SJSA1 (cell line): ENCODE measurements at places on chromosomes 11 and 22. TPM values are rescaled to one million over a fixed set of nuclear protein-coding genes. Genes with fewer than 3 reads are reported as not detected.

- DNase-seq = peak; percentile 90
- no peak overlapping the region for H3K4me3 ChIP-seq
- H3K27ac ChIP-seq = peak overlapping the region; percentile 81
- H3K27me3 ChIP-seq = no peaks in the 10 kb centered on the region
- no peaks in the 10 kb centered on the region for H3K36me3 ChIP-seq
These were observed 21.0 kb upstream of the MS4A6E start for GRCh38 chr11:60305906-60306619.

DNA sequence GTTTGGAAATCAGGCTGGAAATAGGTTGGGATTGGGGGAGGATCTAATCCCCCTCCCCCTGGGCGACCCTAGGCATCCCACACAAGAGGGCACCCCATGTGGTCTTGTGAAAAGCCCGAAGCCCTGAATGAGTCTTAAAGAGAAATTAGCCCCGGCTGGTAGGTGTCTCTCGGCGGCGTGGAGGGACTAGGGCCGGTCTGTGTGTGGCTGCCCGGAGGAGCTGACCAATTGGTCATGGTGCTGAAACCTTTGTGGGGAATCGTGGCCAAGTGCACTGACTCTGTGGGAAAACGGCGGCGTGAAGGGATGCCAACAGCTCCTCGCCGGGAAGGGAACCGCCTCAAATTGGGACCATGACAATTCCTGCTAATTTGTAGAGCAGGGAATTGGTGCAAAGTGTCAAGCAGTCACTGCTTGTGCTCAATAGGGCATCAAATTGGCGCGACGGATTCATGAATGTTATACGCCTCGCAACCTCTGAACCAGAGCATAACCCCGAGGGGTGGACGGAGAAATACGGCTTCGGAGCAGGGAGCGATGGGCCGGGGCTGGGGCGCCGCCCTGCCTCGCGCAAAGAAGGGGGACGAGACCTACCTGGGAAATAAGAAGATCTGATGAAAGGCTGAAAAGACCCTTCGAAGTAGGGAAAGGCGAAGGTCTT lies 1.5 kb downstream of the DBX1 start:
- peaks cover 6% of the 10 kb centered on the region for H3K4me1 ChIP-seq
- H3K36me3 ChIP-seq = no peaks in the 10 kb centered on the region
- no peak overlapping the region for H3K4me3 ChIP-seq
- DNase-seq = peak; percentile 12

- no peaks in the 10 kb centered on the region for H3K36me3 ChIP-seq
- DNase-seq = no peak
- no peak overlapping the region for H3K27ac ChIP-seq
- peaks cover 15% of the 10 kb centered on the region for H3K4me1 ChIP-seq
- H3K27me3 ChIP-seq = no peaks in the 10 kb centered on the region; the same call in 1 of the 2 replicates
- H3K4me3 ChIP-seq = no peak overlapping the region
These were observed 76.2 kb upstream of the TTLL12 start for GRCh38 chr22:43262990-43263644.

GRCh38 chr11:122758339-122758738 lies 80.0 kb upstream of the CRTAM start:
- H3K27ac ChIP-seq = no peak overlapping the region
- no peaks in the 10 kb centered on the region for H3K36me3 ChIP-seq
- no peak overlapping the region for H3K4me3 ChIP-seq
- DNase-seq = no peak
- H3K27me3 ChIP-seq = no peaks in the 10 kb centered on the region

MUC2 gene
- total RNA-seq = not detected in 2 replicates

- H3K27ac ChIP-seq = peak overlapping the region; percentile 30
- DNase-seq = peak; percentile 95
- H3K27me3 ChIP-seq = peaks cover 22% of the 10 kb centered on the region
- peaks cover 44% of the 10 kb centered on the region for H3K4me1 ChIP-seq
- H3K36me3 ChIP-seq = peaks cover 54% of the 10 kb centered on the region
These were observed 2.6 kb upstream of the VWCE start for GRCh38 chr11:61297746-61298145.

- no peak overlapping the region for H3K27ac ChIP-seq
- peaks cover 15% of the 10 kb centered on the region for H3K4me1 ChIP-seq
- peaks cover 73% of the 10 kb centered on the region for H3K36me3 ChIP-seq
- DNase-seq = no peak
These were observed 27.2 kb upstream of the PARVB start for GRCh38 chr22:43996981-43997265.

GRCh38 chr22:19111140-19111539 lies 11.1 kb downstream of the DGCR2 start:
- H3K4me1 ChIP-seq = no peaks in the 10 kb centered on the region
- no peaks in the 10 kb centered on the region for H3K27me3 ChIP-seq

XKR3 gene
- not detected in 2 replicates for total RNA-seq

DNA sequence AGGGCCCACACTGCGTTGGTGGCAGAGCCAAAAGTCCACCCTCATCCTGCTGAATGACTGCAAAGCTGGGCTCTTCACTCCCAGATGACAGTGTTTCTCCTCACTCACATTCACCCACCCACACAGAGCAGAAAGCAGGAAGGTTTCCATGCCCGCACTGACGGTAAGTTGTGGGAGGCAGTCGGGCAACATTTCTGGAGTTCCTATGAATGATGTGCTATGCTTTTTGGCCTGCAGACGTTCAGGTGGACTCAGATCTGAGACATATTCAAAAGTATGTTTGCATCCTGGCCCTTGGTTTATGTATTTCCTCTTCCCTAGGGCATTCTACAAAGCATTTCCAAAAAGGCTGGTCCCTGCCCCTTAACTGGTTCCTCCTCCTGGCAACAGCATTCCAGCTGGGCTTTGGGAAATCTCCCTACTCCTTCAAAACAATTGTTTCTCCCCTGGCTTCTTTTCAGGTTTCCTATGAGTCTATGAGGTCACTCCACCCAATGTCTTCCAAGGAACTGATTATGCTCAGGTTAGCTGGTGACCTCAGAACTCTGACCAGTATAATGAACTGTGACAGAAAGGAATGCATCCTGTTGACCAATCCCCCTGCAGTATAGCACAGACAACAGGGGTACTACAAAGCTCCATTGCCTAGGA lies 36.4 kb downstream of the PACSIN2 start:
- no peak overlapping the region for H3K4me3 ChIP-seq
- DNase-seq = no peak
- peaks cover 5% of the 10 kb centered on the region for H3K36me3 ChIP-seq
- H3K27me3 ChIP-seq = no peaks in the 10 kb centered on the region
- H3K27ac ChIP-seq = no peak overlapping the region

DNA sequence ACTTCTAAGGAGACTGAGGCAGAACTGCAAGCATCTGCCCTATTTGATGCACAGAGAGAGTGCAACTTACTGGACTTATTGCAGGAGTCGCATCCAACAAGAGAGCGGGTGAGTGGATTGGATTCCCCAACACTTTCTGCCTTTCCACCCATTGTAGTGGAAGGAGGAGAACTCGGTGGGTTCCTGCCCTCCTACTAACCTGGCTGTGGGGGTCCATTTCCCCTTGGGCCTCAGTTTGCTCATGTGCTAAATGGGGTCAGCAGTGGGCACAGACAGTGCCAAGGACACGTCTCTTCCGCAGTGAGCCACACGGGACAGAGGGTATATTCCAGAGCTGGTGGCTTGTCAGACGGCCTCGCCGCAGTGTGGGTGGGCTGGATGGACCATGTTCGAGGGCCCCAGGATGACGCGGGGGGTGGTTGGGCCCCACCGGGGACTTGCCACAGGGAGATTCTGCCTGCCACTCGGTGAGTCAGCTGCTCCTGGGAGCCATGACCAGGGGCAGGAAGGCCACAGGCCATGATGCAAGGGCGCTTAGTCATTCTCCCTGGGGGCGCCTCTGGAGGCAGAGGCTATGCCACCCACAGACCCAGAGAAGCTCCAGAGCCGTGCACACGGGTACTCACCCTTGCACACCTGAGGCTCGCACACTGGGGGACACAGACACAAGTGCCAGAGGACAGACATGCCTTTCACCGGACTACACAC lies 8.2 kb downstream of the ALX4 start:
- H3K4me1 ChIP-seq = peaks cover 65% of the 10 kb centered on the region
- H3K27ac ChIP-seq = peak overlapping the region; percentile 79
- peak overlapping the region; percentile 21 for H3K4me3 ChIP-seq
- peak; percentile 100 for DNase-seq

GRCh38 chr11:112624431-112624830 lies 336.8 kb upstream of the NCAM1 start:
- no peak for DNase-seq
- no peak overlapping the region for H3K27ac ChIP-seq
- H3K36me3 ChIP-seq = no peaks in the 10 kb centered on the region
- no peak overlapping the region for H3K4me3 ChIP-seq
- H3K4me1 ChIP-seq = no peaks in the 10 kb centered on the region

DNA sequence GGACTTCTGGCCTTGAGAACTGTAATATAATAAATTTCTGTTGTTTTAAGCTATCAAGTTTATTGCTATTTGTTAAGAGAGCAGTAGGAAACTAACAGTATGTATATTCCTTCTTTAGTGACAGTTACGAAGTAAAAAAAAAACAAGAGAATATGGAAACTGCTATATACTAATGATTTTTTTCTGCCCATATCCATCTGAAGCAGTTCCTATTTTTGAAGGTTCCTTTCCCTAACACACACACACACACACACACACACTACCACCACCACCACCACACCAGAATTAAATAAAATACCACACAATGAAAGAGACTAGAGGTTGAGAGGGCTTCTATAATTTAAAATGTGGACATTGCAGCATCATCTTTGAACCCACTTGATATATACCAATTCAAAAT lies 44.4 kb upstream of the CARD18 start:
- H3K27ac ChIP-seq = no peak overlapping the region
- no peaks in the 10 kb centered on the region; the same call in 1 of the 2 replicates for H3K4me1 ChIP-seq
- no peak for DNase-seq
- no peaks in the 10 kb centered on the region for H3K36me3 ChIP-seq
- H3K27me3 ChIP-seq = no peaks in the 10 kb centered on the region

OR51B5 gene
- total RNA-seq = 0.39 TPM in 1 of 2 replicates, not detected in the other

GRCh38 chr22:41687901-41688364 lies 734 bp downstream of the SNU13 start:
- H3K27me3 ChIP-seq = no peaks in the 10 kb centered on the region
- peak overlapping the region; percentile 84 for H3K27ac ChIP-seq
- peaks cover 21% of the 10 kb centered on the region for H3K36me3 ChIP-seq

AIFM3 gene
- not detected in 2 replicates for total RNA-seq

DNA sequence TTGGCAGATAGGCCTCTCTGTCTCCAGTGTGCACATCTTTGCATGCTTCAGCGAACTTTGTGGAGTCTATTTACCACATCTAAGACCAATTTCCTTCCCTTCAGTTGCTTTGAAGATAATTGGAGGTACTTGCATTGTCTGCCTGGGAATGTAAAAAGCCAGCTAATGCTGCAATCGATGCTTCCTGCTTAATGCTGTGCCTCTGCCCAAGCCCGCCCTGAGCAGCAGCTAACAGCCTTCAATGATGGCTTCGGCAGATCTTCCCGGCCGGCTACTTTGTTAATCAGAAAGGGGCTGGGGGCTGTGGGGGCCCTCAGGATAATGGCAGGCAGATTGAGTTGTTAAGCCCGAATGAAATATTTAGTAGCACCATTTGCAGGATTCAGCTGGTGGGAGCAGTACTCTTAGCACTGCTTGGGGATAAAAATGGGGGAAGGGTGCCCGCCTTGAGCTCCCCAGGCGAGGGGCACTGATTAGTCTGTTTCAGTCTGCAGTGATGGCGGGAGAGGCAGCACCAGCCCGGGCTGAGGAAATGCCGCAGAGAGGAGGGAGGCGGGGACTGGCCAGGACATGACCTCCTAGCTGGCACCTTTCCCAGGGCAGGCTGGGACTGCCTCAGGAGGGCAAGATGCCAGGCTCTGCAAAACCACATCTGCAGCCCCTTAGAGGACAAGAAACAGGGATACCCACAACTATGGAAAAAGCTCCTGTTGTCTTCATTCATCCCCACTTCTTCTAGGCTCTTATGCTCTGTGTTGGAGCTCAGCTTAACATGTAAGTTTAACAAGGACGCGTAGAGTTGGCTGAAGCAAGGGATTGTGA lies 460.0 kb downstream of the BUD13 start:
- no peaks in the 10 kb centered on the region for H3K27me3 ChIP-seq
- H3K36me3 ChIP-seq = no peaks in the 10 kb centered on the region
- H3K4me3 ChIP-seq = no peak overlapping the region
- no peak for DNase-seq

OR2AG1 gene
- total RNA-seq = not detected in 2 replicates

DNA sequence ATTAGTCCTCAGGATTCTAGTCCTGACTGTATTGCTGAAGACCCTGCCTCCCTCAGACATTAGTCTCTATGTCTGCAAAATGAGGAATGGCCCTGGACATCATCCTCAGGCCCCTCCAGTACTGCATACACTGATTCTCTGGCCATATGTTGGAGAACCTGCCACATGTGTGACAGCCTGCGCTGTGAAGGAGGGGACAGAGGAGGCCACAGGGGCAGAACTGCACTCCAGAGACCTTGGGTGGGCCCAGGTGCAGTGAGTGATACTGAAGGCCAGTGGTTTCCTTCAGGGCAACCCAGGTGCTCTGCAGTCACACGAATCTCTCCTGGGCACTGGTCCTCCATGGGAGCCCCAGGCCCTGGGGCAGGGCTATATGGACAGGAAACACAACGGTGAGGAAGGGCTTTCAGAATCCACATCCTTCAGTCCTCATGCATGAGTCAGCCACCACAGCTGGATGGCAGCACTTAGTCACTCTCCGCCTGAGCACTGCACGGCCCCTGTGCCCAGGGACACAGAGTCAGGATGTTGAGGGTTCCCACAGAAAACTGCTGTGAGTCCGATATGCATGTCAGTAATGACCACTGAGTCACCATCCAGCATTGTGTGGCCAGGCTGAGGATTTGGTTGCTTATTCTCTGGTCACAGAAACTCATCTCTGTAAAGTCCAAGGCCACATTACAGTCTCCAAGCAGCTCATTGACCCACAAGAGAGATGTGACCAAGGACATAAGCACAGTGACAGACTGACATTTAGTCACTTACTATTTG lies 39.7 kb downstream of the ME3 start:
- H3K4me3 ChIP-seq = no peak overlapping the region
- peaks cover 49% of the 10 kb centered on the region for H3K4me1 ChIP-seq
- H3K27ac ChIP-seq = peak overlapping the region; percentile 82

- H3K27ac ChIP-seq = no peak overlapping the region
- no peaks in the 10 kb centered on the region for H3K4me1 ChIP-seq
- no peak for DNase-seq
- H3K4me3 ChIP-seq = no peak overlapping the region
These were observed 133.7 kb upstream of the NARS2 start for GRCh38 chr11:78708388-78708787.
